Dorsolateral prefrontal cortex (tissue), 122 donors: ENCODE measurements at places on chromosomes 4 and X. TPM values are rescaled to one million over a fixed set of nuclear protein-coding genes. Genes with fewer than 3 reads are reported as not detected.

The MAGEE1 gene
- 69.0 TPM for total RNA-seq

The WWC2 gene
- 27.4 TPM for total RNA-seq

The AMELX gene
- not detected for total RNA-seq

The PCSK1N gene
- total RNA-seq: 317 TPM

The SSX3 gene
- total RNA-seq: not detected

The PCYT1B gene
- 25.5 TPM for total RNA-seq

DNA sequence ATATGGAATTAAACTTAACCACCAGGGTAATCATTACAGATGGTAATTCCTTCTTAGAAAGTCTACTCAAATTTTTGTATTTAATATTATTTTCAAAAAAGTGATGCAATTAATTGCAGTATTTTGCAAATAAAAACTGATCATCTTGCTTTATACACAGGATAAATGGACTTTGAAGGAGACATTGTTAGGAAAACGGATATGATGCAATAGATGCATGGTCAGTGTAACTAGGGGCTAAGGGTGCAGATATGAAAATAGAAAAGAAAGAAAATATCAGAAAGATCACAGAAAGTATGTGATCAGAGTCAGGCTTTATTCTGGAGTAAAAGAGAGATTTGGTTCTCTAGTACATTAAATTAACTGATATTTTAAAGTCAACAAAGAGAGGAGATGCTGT lies 401.7 kb downstream of the TLL1 start:
- DNase-seq: no peak

GRCh38 chrX:6129195-6129594 lies 99.5 kb downstream of the NLGN4X start:
- DNase-seq: no peak

GRCh38 chr4:85058551-85058950 lies 92.1 kb upstream of the WDFY3 start:
- no peak for DNase-seq

- DNase-seq: no peak
Observed at GRCh38 chr4:146522869-146523205, 1.1 kb upstream of the SLC10A7 start.

GRCh38 chrX:146956760-146957159 lies 142.2 kb upstream of the CXorf51A start:
- no peak for DNase-seq

DNA sequence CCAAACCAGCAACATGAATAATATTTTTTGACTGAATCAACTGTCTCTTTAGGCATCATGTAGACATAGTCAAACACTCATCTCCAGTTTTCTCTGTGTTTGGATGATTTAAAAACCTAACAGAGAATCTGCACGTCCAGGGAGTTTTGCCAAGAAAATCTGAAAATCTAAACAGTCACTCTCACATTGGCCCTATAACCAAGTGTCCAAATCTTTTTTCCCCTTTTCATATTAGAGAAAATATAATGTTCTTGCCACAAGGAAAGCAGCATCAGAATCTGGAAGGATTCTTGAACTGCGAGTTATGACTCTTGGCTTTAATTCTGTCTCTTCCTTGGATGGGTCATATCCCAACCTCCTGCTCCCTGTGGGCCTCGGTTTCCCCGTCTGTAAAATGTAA lies 8.8 kb upstream of the CHRDL1 start:
- DNase-seq: no peak

GRCh38 chrX:55801811-55802210 lies 84.3 kb downstream of the RRAGB start:
- no peak for DNase-seq

DNA sequence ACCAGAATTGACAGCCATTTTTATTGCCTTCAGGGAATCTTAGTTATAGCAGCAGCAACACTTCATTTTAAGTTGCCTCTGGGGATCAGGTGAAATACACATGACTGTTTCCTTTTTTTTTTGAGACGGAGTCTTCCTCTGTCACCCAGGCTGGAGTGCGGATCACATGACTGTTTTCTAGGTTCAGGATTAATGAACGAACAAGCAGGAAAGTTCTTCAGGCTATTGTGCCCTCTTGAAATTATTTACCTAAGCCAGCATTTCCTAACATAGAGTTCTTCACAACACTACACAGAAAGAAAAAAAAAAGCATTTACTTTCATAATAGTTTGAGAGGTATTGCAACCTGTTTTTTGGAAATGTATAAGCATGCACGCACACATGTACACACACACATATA lies 2032.8 kb downstream of the PCDH7 start:
- DNase-seq: no peak

DNA sequence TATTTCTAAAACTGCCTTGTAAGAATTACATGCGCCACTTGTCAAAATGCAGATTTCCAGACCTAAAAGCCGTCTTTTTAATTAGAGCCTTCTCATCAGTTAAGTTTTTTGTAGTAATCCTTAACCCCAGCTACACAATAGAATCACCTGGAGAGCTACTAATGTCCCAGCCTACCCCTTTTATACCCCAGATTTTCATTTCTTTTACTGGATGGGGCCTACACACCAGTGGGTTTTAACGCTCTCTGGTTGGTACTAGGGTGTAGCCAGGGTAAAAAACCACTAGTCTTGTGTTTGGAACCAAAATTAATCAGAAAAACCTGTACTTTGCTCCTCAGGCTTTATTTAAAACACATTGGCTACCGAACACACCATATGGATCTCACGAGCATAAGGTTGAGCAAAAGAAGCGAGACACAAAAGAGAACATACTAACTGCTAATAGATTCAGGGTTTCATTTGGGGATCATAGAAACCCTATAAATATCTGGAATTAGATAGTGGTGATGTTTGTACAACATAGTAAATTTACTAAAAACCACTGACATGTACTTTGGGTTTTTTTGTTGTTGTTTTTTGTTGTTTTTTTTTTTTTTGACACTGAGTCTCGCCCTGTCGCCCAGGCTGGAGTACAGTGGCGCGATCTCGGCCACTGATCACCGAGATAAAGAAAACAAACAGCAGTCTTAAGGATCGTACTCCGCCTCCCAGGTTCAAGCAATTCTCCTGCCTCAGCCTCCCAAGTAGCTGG lies 30.6 kb downstream of the BBS12 start:
- no peak for DNase-seq
